Activated CD4-positive, alpha-beta T cell treated with anti-CD3 and anti-CD28 coated beads, Interleukin-2, Interleukin-4, amounts not matched to agents 100 ng/mL and 50 ng/mL, durations not matched to agents 16 hours and 8 hours (primary cell): ENCODE measurements at places on chromosomes 4 and X.
A peak's percentile ranks its signal among the peaks of the same experiment; 100 is the strongest.

DNA sequence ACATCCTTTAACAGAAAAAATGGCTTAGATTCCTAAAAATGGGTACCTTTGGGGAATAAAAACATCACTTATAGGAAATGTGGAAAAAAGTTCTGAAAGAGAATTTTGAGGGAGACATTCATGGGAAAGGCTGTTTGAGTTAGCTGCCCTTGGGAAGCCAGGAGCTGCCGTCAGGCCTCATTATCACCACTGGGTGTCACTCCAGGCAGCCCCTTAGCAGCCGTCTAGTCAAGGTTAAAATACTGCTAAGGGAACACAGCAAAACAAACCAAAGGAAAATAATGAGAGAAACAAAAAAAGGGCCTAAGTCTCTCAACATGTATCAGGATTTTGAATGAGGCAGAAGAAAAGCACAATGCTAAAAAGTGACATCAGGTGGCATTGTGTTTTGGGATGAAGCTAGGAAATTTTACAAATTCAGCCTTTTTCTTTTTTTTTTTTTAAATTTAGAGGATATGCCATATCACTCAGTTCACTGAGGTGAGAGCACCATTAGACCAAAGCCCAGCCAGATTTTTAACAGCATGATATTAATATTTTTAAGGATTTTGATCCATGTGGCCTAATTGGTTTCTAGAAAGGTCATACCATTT, 235.3 kb downstream of the GPAT3 start:
- peak; percentile 4 for DNase-seq

- DNase-seq: no peak
These were observed at the start of gene CCKAR for GRCh38 chr4:26490111-26490959. TSS of gene CCKAR (minus strand) at chr4:26490484. CDS start at chr4:26490267, 217 bp downstream.

GRCh38 chr4:176927664-176928063, 134.9 kb upstream of the VEGFC start:
- no peak for DNase-seq

GRCh38 chr4:85600501-85600900, 125.6 kb downstream of the ARHGAP24 start:
- no peak for DNase-seq

DNA sequence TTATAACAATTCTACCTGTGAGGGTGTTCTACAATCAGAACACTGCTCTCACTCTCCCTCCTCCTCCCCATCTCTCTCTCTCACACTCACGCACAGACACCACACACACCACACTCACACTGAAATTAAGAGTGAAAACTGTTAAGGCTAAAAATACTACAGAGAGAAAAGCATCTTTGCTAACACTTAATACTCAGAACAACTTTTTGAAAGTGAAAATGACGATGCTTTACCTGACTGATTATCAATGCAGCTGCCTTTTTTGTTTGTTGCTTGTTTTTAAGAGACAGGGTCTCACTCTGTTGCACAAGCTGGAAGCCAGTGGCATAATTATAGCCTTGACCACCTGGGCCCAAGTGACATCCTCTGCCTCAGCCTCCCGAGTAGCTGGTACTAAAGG, 222.4 kb downstream of the APBB2 start:
- no peak for DNase-seq

- DNase-seq: no peak
These were observed 10.0 kb upstream of the RGN start for GRCh38 chrX:47068214-47068613.

GRCh38 chrX:107579956-107580355, 48.4 kb upstream of the PRPS1 start:
- DNase-seq: no peak

GRCh38 chrX:14051416-14051815, 21.7 kb upstream of the GEMIN8 start:
- DNase-seq: no peak

- no peak for DNase-seq
These were observed 280.9 kb upstream of the PRKX start for GRCh38 chrX:3994315-3994714.

- no peak for DNase-seq
These were observed 74.0 kb upstream of the PRSS48 start for GRCh38 chr4:151202851-151203455.

DNA sequence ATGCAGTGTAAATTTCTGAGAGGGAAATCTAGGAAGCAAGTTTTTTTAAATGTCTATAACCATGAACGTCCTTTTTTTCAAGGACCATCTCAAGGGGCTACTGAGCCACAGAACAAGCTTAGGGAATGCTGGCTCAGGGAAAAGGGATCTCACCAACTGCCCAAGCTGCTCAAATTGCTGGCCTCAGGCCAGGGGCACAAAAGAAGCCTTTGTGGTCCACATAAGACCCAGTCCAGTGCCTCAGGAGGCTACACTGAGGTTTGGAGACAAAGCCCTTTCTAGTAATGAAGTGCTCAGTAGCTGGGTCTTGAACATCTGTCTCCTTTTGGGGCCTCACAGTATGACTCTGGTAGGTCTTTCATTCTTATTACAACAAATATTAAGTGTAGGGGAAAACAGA, 305.5 kb downstream of the RAB28 start:
- DNase-seq: no peak

DNA sequence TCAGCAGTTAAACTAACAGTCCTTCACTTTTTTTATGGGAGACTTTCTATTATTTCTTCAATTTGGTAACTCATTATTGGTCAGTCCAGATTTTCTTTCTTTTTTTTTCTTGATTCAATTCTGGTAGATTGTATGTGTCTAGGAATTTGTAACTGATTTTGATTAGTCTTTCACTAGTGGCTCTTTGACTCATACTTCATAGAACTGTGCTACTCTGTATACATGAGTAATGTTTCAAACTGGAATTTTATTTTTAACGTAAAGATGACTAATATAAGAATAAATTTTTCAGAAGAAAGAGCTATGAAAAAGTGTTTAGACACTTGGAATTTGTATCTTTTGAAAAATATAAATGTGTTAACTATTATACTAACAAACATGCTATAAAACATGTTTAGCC, 813.0 kb downstream of the TRAM1L1 start:
- DNase-seq: no peak

DNA sequence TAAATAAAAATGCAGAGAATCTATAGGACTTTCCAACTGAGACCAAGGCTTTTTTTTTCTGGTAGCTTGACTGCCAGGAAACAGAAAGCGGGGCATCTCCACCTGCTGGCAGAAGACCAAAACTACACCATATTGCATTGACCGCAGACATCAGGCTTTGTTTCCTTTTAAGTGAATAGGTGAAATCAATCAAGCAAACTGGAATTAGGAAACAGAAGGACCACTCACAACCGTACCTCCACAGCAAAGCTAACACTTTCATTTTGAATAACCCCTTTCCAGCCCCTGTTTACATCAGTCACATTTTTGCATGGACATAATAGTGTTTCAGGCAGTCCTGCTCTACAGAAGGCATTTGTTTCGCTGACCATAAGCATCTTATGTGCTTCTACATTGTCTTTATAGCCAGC, 218.2 kb downstream of the IDS start:
- DNase-seq: peak; percentile 69
